ENCODE measurements at places on chromosomes 2 and 18.

- no peak for DNase-seq
Measured at GRCh38 chr2:207782238-207783030, 12.7 kb upstream of the FZD5 start.

- DNase-seq, result no peak
Measured at GRCh38 chr2:200655918-200656580, 70.2 kb downstream of the AOX1 start.

- no peak for DNase-seq
Measured at GRCh38 chr2:49917654-49918053, 763.3 kb upstream of the FSHR start.

DNA sequence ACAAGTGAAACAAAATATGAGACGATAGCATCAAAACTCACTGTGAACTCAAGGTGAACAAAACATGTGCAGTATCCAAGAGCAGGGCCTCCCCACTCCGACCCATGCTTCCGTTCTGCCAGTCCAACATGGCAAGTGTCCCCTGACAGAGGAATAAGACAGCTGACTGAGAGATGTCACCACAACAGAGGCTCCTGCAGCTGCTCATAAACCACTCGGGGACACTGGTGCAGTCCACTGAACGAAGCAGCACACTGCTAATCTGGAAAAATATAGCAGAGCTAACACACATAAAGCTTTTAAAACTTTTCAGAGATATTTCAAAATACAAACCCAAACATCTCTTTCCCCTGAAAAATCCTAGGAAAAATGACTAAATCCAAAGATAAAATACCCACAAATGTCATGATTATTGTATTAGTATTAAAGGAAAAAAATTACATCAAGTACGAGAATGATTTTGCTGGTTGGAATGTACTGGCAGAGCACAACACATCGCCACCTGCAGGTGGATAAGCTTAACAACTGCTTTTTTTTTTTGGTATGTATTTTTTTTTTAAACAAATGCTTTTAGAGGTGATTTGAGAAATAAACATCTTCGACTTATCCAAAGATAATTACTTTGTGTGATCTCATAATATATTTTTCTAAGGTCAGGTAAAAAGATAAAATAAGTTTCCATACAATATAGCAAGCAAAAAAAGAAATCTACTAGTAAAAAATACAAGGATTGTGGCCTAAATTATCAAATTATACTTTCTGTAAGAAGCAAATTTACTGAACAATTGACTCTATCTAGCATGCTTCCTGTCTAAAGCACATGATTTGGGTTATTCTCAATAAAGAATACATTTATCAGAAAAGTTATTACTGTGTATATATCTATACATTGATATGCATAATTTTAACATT lies 18.6 kb downstream of the THADA start:
- DNase-seq, result peak; percentile 52

DNA sequence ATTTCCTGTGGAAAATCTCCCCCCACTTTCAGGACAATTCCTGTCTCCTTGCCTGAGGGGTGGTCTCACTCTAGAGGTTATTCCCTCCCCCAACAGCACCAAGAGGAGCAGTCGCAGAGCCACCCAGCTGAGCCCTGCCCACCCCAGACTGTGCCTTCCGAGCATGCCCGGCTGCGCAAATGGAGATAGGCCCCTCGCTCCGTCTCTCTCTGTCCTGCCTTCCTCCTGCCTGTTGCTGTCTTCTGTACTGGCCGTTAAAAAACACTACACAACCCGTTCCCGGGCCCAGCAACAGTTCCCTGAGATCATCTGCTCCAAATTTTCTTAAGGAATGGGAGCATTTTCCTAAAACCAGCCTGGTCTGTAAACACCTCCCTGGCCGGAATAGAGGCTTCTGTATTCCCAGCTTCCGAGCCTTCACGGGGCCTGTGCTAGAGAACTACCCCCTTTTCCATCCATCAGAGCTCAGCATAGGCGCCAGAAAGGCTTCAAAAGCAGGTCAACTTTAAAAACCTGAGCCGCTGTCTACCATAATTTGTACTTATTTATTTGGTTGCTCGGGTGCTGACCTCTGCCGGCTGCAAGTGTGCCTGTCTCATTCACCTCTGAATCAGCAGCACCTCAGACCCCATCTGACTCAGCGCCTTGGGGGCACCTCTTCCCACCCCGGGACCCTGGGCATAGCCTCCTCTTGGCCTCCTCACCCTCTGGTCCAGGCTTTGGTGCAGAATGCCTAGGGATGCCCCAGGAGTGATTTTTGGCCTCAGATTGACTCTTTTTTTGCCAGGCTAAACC lies 159.4 kb downstream of the PXDN start:
- no peak for DNase-seq

- DNase-seq, result no peak
Measured at GRCh38 chr2:19416784-19417684, 58.6 kb upstream of the OSR1 start.

- no peak for DNase-seq
Measured at GRCh38 chr2:46985512-46985911, 69.9 kb upstream of the MCFD2 start.

DNA sequence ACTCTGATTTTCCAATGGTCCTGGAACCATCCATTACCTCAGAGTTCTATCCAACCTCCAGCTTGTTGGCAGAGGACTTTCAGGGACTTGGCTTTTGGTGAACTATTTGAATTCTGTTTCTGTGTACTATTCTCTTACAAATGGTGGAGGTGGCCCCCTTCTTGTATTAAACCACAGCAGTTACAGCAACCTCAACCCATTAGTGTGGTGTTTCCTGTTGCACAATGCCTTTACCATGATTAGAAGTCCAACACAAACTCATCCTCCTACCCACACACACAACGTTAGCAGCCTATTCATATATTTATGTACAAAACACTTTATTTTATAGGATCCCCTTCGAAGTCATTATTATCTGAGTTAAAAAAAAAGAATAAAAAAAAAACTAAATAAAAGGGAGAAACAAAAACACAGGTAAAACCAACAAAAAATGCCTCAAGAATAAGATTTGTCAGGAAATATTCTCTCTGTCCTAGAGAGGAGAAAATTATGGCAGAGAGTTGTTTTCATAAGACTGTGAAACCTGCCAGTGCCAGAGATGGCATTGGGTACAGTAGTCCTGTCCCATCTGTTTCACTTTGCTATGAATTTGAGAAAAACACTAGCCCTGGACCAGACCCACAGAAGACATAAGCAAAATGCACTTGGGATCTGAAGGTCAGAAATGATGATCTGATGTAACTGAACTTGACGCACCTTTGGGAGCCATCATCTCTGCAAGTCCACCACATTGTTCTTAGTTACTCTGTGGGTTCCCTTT lies 1896.0 kb upstream of the PIK3C3 start:
- DNase-seq, result no peak
